ENCODE measurements at places on chromosomes 3 and 15.
A peak's percentile ranks its signal among the peaks of the same experiment; 100 is the strongest.

DNA sequence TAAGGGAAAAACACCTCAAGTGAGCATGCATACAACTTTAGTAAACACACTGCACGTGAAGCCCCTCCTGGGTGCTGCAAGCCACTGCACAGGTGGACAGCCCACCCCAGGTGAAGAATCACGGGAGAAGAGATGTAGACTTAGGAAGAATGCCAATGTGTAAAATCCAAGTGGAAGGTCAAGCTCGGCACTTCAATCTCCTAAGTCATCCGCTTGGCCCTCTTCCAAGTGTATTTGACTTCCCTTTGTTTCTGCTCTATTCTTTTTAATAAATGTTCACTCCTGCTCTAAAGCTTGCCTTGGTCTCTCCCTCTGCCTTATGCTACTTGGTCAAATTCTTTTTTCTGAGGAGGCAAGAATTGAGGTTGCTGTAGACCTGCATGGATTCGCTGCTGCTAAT, 316.6 kb downstream of the EDEM1 start:
- no peak for DNase-seq

- no peak for DNase-seq
Measured at GRCh38 chr3:107263269-107264021, 113.8 kb upstream of the CCDC54 start.

DNA sequence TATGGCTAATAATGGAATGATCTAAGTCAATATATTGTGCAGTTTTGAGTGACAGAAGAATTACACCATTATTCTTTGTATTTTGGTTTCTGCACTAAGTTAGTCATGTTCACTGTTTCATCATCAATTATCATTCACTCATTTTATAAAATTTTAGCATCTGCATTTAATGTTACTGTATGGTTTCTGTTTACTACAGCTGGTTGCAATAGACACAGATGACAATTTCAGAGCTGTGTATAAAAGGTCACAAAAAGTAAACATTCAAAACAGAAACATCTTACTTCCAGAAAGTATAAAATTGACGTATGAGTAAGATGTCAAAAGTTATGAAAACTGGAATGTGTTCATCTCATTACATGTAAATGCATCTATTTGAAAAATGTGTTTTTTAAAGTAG, 111.1 kb upstream of the GBE1 start:
- no peak for DNase-seq

DNA sequence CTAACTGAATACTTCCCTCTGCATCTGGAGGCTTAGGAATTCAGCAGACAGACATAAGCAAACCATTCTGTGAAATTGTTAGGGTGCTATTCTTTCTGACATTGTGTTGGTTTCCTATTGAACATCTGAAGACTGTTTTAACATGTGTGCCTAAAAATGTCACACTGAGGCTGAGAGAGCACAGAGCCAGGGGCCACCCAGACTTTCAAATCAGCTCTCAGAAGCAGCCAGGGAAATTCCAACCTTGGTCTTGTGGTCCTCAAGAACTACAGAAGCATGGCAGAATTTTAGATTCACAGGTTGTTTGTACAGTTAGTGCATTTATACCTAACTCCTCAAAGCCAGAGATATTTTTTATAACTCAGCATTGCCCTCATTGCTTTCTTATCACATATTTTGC, 929.2 kb upstream of the CFAP20DC start:
- DNase-seq, result no peak

DNA sequence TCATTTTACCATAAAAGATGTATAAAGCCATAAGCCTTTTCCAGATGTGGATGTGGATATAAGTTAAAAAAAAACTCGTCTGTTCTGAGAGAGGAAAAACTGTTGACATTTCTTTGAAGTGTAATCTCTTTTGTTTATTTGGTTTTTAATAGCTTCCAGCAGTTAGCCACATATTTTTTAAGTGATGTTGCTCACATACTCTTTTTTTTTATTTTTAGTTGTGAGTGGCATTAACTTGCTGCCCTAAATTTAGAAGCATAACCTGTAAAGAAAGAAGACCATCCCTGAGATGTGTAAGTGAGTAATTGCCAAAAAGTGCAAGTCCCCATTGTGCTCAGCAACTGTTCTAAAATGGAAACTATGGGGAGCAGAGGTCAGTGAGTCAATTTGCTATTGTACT, 415.9 kb upstream of the MDFIC2 start:
- DNase-seq, result no peak

DNA sequence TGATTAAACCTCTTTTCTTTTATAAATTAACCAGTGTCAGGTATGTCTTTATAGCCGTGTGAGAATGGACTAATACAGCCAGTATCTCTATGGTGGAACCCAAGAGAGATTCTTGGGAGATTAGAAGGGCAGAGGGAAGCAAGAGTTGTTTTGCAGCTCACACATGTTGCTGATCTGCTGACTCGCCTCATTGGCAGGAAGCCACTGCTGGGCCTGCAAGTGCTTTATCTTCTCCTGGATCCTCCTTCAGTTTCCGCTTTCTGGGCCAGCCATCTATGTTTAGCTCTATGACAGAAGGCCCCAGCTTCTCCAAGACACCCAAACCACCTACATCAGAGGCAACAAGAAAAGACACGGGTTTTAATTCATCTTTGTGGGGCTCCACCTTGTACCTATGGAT, 23.4 kb upstream of the GALNT15 start:
- DNase-seq, result no peak

- peak; percentile 36 for DNase-seq
Measured at GRCh38 chr3:632571-633170, 436.1 kb downstream of the CHL1 start.

- DNase-seq, result no peak
Measured at GRCh38 chr3:78634316-78634715, 1133.5 kb downstream of the ROBO1 start.

DNA sequence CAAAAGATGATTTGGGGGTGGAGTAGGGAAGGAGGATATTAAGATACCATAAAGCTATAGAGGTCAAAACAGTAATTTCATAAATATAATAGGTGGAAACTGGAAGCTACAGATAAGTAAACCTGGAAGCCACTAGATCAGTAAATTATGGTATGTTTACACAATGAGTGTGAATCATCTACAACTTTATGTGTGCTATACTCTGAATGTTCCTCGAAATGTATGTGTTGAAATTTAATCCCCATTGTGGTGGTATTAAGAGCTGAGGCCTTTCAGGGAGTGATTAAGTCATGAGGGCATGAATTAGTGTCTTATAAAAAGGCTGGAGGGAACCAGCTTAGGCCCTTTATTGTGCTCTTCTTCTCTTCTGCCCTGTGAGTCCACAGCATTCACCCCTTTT, 25.2 kb downstream of the EOMES start:
- no peak for DNase-seq

DNA sequence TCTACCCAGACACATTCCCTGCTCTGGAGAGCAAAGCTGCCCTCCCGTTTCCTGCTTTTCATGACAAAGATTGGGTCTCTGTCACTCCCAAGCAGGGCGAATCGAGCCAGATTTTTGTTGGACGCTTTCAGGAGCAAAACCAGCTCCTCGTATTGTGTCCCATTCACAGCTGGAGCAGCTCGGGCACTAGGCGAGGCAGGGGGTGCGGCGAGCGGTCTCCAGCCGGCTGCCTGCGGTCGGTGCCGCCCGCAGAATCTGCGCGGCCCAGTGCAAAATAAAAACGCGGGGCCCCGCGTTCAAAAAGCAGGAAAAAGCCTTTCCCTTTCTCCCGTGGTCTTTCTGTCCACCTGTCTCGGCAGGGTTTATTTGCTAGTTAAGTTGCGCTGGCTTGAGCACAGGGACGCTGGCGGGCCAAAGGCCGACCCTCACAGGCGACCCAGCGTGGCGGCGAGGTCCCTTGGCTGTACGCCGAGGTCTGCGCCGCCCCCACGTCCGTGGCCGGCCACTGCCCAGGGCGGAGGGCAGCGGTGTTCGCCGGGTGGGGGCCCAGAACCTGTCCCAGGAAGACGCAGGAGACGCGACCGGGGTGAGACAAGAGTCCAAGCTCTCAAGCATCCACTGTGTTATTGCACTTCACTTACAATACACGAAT, 71.2 kb downstream of the CYP19A1 start:
- DNase-seq, result peak; percentile 62

DNA sequence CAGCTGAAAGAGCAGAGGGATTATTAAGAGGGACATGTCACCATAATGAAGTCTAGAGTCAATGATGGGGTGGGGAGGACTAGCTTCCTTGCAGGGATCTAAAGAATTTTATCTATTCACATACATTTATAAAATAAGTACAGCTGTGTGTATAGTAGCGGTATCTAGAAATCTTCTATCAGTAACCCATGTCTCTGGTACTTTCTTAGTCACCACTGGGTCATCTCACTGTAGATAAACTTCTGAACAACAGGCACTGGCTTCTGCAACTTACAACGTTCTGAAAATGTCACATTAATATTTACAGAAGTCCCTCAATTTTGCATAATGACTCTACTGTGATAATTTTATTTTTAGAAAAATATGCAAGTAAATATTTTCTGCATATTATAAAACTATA, 401.7 kb downstream of the TBC1D5 start:
- no peak for DNase-seq

DNA sequence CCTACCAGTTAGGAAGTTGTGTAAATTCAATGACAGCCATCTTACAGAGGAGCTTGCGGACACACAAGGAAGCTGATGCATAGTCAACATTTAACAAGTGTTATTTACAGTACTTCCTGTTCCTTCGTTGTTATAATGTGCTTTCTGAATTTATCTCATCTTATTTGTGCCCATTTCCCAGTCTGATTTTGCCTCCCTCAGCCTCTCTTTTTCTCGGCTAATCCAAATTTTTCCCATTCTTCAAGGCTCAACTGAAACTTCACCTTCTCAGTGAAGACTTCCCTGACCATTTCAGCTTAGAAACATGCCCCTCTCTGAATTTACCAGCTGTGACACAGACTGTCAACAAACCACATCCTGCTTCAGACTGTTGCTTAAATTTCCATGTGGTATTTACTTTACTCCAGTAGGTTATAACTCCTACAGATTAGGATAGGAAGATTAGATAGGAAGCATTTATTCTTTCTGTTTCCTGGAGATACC, 55.7 kb upstream of the CP start:
- DNase-seq, result no peak

GRCh38 chr3:27526614-27527315, 42.6 kb upstream of the SLC4A7 start:
- DNase-seq, result no peak

- DNase-seq, result no peak
Measured at GRCh38 chr3:27614592-27614991, 107.5 kb downstream of the EOMES start.

DNA sequence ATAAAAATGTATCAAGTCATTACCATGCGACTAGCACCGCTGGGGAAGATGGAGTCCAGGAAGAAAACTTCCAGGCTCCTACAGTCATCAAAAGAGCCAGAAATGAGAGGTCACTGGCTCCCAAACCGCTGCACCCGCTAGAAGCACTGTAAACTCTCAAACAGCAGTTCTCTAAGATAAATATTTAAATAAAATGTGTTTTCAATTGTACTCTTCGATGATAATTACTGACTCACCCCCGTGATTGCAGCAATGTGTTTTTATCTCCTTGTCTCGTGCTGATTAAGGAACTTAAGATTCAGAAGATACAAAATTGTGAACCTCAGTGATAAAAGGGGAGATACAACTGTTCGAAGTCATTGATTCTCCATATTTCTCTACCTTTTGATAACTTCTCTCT, 45.8 kb upstream of the FOXP1 start:
- DNase-seq, result no peak

DNA sequence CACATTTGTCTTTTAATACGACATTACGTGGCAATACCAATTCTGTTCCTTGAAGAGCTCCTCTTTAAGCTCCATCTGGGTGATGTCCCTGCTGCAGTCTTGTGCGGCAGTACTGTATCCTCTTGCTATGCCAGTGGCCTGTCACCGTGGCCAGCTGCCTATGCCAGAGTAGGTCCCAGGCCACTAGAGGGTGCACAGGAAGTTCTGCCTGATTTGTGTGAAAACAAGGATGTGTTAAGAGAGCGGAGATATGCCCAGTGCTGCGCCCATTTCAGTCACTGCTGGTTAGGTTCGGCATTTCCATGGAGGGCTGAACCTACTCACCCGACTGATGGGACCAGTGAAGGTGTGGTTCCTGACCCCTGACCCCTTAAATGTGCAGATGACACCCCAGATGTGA, 25.2 kb downstream of the NIPA1 start:
- DNase-seq, result no peak

DNA sequence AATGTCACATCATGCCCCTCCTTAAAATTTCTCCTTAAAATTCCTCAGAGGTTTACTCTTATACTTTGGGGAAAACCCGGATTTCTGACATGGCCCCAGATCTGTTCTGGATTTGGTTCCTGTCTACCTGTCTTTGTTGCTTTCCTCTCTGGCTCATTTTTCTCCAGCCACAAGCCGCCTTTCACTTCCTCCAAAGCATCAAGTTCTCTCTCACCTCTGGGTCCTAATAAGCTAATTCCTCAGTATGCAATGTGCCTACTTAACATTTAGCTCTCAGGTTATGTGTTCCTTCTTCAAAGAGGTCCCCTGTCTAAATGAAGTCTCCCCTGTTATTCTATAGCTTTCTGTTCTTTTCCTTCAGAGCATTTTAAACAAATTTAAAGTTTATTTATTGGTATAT, 16.1 kb downstream of the HMG20A start:
- no peak for DNase-seq

GRCh38 chr15:57503051-57503702, 88.5 kb upstream of the MYZAP start:
- no peak for DNase-seq

- no peak for DNase-seq
Measured at GRCh38 chr3:170734735-170735065, 135.3 kb downstream of the RPL22L1 start.

DNA sequence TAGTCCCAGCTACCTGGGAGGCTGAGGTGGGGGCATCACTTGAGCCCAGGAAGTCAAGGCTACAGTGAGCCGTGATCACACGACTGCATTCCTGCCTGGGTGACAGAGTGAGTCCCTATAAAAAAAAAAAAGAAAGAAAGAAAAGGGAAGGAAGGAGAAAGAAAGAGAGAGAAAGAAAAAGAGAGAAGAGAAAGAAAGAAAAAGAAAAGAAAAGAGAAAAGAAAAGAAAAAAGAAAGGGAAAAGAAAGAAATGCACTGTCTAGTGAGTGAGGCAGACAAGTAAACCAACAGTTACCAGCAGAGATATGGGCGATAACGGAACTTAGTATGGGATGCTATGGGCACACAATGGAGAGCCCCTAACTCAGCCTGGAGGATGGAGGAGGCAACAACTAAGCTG, 37.2 kb upstream of the TSEN2 start:
- no peak for DNase-seq

- DNase-seq, result no peak
Measured at GRCh38 chr3:138567403-138567802, 26.7 kb downstream of the CEP70 start.

GRCh38 chr3:23923786-23924185, 6.9 kb downstream of the RPL15 start:
- DNase-seq, result peak; percentile 20

DNA sequence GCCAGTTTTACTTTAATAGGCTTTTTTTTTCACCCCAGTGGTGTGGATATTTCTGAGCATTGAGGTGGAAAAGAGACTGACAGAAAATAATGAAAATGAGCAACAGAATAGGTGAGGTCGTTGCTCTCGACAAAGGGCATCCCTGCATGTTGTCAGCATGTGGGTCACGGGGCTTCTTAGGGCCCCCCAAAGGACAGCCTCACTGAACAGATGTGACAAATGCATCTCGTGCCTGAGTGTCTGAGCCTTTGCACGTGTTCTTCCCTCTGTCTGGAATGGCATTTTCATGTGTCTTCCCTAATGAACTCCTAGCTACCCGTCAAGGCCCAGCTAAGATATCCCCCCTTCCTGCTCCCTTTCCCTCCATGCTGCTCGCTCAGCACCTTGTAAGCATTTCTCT, 31.8 kb downstream of the FAH start:
- DNase-seq, result no peak

- no peak for DNase-seq
Measured at GRCh38 chr3:63324621-63325020, 46.5 kb downstream of the SYNPR start.
